ENCODE measurements at places on chromosomes 7 and 10.

GRCh38 chr7:1244700-1245523 lies 12.2 kb downstream of the UNCX start:
- DNase-seq = no peak

GRCh38 chr7:159095979-159096411 lies 48.7 kb downstream of the VIPR2 start:
- no peak for DNase-seq

DNA sequence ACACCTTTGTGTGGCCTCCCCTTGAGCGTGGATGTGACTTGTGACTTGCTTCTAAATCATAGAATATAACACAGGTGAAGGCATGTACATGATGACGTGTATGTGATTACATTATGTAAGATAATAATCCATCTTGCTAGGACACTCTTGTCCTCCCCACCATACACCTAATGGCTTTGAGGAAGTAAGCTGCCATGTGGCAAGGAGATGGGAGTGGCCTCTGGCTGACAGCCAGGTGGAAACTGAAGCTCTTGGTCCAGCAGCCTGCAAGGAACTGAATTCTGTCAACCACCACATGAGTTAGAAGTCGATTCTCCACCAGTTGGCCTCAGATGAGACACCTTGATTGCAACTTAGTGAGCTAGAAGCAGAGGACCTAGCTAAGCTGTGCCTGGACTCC lies 67.4 kb upstream of the ELN start:
- no peak for DNase-seq

- DNase-seq = no peak
These were observed 72.4 kb upstream of the LOXL4 start for GRCh38 chr10:98340261-98340939.

DNA sequence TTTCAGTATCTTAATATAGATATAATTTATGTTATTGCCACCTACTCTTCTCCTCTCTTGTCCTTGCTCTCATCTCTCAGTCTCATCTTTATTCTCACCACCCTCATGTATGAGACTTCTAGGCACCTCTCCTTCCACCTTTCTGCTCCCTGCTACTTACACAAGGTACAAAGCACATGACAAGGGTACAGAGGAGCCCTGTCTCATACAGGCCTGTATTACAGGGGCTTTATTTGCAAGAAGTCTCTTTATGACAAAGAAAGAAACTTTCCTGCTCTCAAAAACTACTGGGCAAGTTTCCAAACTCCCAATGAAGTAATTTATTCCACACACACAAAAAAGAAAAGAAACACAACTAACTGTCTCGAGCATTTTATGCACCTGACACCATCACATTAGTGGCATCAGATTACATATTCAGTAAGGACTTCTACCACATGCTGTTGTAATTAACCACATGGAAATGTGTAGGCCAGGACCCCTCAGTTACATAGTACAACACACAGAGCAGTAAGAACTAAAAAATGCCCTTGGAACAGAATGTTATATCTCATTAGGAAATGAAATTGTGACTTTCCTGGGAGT lies 253.1 kb downstream of the FZD1 start:
- no peak for DNase-seq

GRCh38 chr10:60742512-60742911 lies 35.8 kb upstream of the CDK1 start:
- DNase-seq = no peak

- no peak for DNase-seq
These were observed 107.1 kb downstream of the PFKFB3 start for GRCh38 chr10:6309816-6310215.

- no peak for DNase-seq
These were observed 21.3 kb downstream of the MDH2 start for GRCh38 chr7:76069238-76069638.

- no peak for DNase-seq
These were observed 48.7 kb upstream of the ZMIZ1 start for GRCh38 chr10:79020015-79020491.

DNA sequence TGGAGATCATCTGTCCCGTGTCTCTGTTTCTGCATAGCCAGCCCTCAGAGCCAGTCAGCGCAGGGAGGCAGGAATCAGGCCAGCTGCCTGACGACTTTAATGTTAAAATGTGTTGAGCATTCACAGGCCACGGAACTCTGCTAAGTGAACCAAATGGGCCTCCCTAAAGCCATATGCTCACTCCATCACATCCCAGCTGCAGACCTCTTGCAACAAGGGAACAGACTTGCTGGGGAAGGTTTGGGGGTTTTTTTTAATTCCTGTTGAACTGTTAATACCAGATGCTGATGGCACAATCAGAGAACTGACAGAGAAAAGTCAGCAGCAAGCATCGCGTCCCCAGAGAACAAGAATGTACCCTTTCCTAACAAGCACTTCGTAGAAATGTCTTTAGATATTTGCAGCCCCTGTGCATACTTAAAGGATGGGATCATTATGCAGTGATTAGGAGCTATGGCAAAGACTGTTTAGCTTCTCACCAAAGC lies 900.4 kb upstream of the AUTS2 start:
- DNase-seq = no peak

DNA sequence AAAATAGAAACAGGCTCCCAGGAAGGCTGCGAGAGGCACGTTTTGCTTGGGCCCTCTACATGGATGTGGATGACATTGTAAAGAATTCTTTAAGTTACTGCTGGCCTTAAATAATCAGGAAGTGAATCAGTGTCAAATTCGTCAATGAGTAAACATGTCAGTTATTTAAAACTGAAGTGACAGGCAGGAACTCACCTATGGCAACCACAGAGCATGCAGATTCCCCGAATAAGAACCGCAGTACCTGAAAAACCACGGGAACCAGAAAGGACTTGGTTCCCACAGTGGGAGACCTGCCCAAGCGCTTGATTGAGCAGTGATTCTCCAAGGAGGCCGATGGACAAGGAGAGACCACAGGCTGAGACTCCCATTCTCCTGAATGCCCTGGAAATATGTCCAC lies 351.2 kb upstream of the AKR1E2 start:
- no peak for DNase-seq

Measured in stimulated activated CD8-positive, alpha-beta memory T cell treated with anti-CD3 and anti-CD28 coated beads, Interleukin-4, amount 100 ng/mL, for 1 hour (primary cell).